ENCODE measurements at places on chromosomes 1 and 21. TPM values are rescaled to one million over a fixed set of nuclear protein-coding genes. Genes with fewer than 3 reads are reported as not detected.
A peak's percentile ranks its signal among the peaks of the same experiment; 100 is the strongest.

The FCRL5 gene
- not detected for total RNA-seq

DNA sequence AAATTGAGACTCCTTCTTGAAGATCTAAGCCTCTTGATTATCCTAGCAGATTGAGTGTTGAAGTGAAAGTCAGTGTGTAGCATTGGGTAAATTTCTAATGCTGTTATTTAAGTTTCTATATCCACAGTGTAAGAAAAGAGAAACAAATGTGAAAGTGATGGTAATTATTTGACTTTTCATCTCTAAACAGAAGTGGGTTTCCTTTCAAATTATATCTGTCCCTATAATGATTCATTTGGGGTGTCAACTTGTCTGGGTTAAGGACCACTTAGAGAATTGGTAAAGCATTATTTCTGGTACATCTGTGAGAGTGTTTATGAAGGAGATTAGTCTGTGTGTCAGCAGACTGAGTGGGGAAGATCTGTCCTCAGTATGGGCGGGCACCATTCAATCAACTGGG is 133.0 kb upstream of the HMCN1 start:
- no peak for DNase-seq

The IFNAR2 gene
- total RNA-seq: 14.7 TPM

DNA sequence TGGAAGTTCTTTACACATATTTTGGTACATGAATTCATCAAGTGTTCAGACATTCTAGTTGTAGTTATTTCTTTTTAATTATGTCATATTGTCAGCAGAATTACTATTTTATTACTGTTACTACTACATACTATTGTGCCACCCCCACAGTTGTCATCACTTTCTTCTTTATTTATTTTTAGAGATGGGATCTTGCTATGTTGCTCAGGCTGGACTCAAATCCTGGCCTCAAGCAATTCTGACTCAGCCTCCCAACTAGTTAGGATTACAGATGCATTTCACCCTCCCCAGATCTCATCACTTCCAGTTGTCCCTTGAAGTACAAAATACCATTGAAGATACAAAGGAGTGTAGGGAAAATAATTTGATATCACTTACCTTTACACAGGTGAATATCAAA is 258.0 kb downstream of the KCTD3 start:
- no peak for DNase-seq

The OR2M3 gene
- total RNA-seq: 0.27 TPM

- no peak for DNase-seq
Observed at GRCh38 chr1:240936911-240937668, 325.1 kb upstream of the GREM2 start.

DNA sequence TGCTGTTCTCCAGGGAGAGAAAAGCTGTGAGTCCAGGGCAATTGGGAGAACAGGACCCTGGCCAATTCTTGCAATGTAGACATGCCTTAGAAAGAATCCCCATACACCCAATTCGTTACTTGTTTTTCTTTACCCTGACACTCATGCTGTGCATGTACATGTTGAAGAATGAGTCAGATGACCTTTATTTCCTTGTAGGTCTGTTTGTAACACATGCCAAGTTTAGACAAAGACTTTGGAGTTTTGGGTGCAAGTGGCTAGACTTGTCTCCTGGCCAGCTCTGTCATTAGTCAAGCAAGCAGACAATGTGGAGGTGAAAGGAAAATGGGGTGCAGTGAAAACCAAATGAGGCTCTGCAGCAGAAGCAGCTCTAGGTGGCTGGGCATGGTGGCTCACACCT is 38.1 kb downstream of the GNPAT start:
- no peak for DNase-seq

The AMY1A gene
- total RNA-seq: not detected

- DNase-seq: peak; percentile 35
Observed at GRCh38 chr1:208598021-208598420, 353.8 kb upstream of the PLXNA2 start.

The TMPRSS15 gene
- total RNA-seq: 0.18 TPM

GRCh38 chr1:34918977-34919561 is 10.4 kb downstream of the DLGAP3 start:
- DNase-seq: no peak

DNA sequence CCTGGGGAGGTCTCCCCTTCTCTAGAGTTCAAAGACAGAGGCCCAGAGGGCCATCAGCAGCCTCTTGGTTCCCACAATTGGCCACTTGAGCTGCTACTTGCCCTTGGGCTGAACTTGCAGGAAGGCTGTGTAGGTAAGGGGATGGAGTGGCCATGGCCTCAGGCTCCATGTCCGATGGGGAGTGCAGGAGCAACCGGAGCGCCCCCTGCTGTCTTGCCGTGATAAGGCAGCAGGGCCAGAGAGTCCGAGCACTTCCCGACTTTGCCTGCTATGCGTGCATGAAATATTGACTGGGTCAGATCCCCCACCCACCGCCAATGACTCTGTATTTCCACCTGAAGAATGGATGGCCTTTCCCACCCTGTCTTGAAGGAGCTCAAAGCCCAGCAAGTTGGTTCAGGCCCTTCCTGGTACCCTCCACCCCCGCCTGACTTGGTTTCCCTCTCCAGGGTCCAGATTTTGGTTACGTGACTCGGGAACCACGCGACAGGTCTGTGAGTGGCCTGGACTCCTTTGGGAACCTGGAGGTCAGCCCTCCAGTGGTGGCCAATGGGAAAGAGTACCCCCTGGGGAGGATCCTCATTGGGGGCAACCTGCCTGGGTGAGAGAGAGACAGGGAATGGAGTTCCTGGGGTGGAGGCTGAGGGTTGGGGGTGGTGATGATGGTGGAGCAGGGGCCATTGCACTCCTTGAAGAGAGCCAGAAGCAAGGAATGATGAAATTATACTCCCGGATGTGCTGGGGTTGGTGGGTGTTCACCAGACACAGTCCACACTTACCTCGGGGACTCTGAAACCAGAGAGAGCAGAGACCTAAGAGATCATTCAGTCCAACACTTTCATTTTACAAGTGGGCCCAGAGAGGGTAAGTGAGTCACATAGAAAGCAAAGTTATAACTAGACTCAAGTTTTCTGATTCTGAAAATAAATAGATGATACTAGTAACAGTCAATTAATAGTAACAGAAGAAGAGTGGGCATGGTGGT is 25.6 kb downstream of the PADI3 start:
- no peak for DNase-seq

GRCh38 chr1:100735244-100735643 is 15.7 kb downstream of the VCAM1 start:
- DNase-seq: no peak

- DNase-seq: no peak
Observed at GRCh38 chr1:53593758-53594380, 134.7 kb downstream of the DMRTB1 start.

GRCh38 chr1:4318720-4319119 is 335.7 kb upstream of the AJAP1 start:
- no peak for DNase-seq

GRCh38 chr1:77484926-77485325 is 197.5 kb downstream of the ZZZ3 start:
- DNase-seq: no peak

- no peak for DNase-seq
Observed at GRCh38 chr1:7810395-7810794, 26.3 kb downstream of the PER3 start.

DNA sequence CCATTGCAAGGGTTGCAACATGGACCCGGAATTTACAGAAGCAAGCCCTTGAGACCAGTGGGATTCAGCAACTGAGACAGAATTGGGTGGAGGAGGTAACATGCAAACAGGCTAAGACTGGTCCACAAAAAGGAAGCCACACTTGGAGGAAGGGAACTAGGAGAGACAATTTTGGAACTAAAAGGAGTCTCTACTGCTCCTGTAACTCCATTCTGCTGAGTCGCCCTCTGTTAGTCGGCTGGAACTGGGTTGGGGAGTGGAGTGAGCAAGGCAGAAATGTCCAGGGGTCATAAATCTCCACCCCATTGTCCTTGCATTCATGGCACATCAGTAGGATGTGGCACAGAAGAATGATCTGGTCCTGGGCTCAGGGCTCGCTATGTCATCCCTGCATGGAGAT is 5.1 kb downstream of the LAMB3 start:
- DNase-seq: no peak

- DNase-seq: no peak
Observed at GRCh38 chr1:35115459-35116383, 36.5 kb downstream of the ZMYM1 start.

The HAO2 gene
- not detected for total RNA-seq

DNA sequence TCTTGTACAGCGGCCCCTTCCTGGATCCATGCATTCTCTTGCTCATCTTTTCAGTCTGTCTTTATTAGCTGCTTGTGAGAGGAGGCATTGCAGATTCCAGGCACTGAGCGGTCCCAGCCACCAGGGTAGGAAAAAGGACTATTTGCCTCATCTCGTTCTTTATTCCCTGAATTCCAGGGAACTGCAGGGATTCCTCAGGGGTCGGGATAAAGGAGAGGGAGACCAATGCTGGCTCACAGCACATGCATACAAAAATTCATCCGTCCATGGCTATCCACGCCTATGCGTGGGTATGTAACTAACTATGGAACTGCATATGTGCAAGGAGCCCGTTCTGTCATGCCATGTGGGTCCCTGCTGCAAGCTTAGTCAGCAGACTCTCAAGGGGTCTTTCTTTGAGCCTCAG is 879 bp upstream of the PLPPR5 start:
- no peak for DNase-seq

- DNase-seq: no peak
Observed at GRCh38 chr21:25464275-25464674, 143.0 kb downstream of the MRPL39 start.

- no peak for DNase-seq
Observed at GRCh38 chr1:150620919-150621318, 8.5 kb downstream of the ENSA start.

Measured in cerebellum (tissue), 4 donors.